ENCODE measurements at places on chromosomes 5 and 9.

DNA sequence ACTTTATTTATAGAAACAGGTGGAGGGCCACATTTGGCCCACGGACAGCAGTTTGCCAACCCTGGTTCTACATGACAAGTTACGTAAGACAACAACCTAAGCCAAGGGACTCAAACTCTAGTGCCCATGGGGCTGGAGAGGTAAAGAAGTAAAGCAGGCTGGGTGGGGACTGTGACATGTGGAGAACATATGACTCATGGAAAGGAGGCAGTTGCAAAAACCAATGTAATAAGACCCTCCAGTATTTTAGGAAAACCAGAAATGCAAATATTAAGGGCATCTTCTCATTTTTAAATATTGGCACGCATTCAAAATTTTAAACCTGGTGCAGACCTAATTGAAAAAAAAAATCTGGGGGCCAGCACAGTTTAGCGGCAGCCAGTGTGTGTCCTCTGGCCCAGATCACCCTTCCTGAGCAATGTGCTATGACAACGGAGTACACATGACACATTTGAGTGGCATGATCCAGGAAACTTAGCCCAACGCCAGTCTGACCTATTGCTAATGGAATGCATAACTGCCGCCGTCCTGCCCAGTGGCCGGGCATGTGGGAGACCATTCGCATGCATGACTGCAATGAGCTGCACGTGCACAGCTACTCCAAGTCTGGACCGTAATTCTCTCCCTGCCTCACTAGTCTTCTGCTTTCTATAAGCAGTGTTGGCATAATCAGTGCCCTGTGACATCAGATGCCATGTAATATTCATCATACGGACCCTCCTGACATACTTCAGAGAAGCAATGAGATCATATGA lies 97.2 kb downstream of the SH3TC2 start:
- DNase-seq, result no peak

DNA sequence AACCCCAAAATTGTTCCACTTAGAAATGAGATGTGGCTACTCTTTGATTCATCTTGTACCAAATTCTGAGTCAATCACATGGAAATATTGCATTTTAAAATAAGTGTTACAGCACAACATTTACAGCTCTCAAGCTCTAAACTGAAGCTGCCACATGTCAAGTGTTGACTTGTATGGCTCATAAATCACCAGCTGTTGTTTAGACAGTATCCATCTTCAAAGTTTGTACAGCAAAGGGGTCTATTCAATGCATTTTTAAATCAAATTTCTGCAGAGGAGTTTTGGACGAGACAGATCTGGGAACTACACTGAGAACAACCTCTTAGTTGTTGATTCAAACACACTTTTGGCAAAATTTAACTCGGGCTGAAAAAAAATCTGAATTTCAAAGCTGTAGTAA lies 31.4 kb downstream of the CHSY3 start:
- DNase-seq, result no peak

DNA sequence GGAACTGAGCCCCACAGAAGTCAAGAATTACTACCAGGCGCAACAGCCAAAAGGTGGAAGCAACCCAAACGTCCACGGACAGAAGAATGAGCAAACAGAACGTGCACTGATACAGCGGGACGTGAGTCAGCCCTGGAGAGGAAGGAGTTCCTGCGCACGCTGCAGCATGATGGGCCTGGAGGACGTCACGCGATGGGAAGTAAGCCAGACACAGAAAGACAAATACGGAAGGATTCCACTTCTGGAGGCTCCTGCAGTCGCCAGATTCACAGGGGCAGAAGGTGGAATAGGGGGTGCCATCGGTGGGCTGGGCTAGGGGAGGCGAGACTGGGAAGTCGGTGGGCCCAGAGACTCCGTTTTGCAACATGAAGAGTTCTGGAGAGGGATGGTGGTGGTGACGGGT lies 80.3 kb upstream of the PHYKPL start:
- DNase-seq, result no peak

GRCh38 chr5:123537845-123538244 lies 25.9 kb downstream of the CSNK1G3 start:
- DNase-seq, result no peak

GRCh38 chr5:170353011-170353761 lies 36.0 kb downstream of the KCNMB1 start:
- no peak for DNase-seq

- DNase-seq, result no peak
Observed at GRCh38 chr5:76807296-76807695, 11.5 kb upstream of the F2RL1 start.

DNA sequence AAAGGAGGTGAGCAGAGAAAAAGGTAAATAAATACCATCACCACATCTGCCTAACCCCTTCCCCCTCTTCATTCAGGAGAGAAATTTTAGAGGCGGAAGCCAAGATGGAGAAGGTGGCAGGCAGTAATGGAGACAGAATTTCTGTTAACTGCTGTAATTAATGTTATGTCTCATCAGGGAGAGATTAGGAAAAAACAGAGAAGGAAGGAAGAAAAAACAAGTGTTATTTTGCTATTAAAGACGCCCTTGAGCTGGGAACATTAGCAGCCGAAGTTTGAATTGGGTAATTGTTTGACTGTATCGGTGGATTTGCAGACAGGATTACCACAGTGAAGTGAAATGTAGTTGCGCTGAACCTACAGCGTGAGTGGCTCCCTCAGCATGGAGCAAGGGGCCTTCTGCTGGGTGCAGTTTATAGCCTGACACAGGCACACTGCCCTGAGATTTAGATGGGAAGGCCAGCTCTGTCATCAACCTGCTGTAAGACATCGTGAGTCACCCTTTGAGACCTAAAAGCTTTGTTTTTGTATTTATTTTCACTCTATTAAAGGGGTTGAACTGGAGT lies 136.3 kb downstream of the ASTN2 start:
- DNase-seq, result no peak
